HAP-1 (cell line): ENCODE measurements at places on chromosomes 7 and 10.

DNA sequence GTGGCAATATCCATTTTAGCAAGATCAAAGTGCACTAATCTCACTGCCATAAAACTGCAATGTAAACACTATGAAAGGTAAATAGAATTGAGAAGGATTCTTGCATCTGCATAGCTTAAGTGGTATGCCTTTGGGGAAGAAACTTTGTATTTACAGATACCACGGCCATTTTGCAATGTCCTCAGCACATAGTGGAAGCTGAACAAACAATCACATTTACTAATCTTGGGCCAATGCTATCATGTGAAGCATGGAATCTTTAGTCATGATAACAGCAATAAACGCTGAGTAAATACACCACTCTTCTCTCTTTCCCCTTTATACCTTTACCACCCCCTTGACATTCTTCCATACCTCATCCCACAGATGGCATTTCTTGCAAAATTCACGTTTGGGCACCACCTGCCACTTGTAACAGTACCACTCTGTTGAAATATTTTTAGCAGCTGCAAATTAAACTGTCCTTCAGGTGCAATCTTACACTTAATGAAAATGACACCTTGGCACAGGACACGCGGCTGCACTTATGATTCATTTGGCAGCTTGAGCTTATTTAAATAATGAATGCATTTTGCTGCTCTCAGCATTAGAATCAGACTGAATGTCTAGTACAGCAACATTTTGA, 171.8 kb downstream of the SEMA3A start:
- peak; percentile 61 for DNase-seq

DNA sequence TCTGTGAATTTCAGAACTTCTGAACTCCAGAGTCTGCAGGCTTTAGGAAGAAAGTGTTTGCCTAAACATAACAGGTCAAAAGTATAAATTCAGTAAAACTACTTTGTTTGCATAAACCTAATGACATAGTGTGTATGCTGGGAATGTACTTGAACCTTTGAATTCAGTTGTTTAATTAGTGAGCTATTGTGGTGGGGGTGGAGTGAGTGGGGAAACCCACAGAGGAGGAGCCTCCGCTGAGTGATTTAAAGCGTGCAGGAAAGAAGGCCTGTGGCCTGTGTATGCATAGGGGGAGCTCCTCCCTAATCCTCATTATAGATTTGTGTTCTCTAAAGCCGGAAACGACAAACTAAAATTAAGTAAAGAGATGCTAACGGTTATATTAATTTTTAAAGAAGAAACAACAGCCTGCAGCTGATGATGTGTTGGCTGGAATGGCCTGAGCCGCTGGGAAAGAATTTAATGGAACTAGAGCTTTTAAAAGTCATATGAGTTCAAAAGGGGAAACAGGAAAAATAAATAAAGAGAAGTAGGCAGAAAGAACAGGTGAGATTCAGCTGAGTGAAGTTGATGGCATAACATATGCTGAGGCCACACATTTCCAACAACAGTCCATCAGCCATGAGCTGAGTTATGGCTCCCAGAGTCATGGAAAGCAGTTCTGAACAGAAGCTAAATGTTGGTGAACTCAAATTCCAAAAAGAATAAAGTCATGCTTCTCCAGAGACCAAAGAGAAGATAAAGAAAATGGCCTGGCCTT, 595.0 kb downstream of the GRM8 start:
- DNase-seq: no peak

DNA sequence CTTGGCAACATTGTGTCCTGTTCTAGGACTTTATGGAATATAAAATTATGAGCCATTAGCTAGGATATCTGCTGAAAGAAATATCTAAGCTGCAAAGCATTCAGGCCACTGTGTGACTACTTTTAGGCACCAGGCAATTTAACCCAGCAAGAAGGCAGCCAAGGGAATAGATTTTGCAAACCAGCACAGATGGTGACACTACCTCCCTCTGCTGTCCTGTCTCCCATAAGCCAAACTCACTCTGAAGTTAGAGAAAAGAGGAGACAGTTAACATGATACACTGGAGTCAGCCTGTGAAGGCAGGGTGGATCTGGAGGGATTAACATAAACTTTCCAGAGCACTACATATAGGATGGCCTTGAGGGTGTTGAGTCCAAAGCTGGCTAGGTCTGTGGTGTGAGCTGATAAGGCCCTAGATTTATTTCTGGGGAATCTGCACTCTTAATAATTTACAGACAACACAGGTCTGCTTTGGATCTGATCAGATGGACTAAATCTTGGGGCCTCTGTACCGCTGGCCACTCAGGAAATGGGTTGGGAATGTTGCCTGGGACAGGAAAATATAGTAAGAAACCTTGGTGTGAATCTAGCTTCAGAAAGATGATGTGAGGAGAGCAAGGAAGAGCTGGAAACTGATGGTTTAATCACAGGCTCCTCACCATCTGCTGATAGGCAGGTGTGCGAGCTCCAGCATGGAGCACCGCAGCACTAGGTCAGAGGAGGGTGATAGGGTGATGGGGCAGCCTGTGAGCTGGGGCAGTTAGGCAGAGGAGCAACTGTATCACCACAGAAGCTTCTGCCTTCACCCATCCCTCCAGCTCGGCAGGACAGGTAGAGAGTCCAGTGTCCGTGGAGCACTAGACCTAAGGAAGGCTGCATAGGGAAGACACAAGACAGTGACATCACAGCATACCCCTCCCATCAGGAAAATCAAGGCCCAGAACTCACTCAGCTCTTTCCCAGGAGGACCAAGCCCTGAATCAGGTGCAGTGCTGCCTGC, 229.9 kb upstream of the PRSS1 start:
- DNase-seq: no peak

GRCh38 chr10:5775685-5776084, 37.5 kb downstream of the GDI2 start:
- DNase-seq: no peak

DNA sequence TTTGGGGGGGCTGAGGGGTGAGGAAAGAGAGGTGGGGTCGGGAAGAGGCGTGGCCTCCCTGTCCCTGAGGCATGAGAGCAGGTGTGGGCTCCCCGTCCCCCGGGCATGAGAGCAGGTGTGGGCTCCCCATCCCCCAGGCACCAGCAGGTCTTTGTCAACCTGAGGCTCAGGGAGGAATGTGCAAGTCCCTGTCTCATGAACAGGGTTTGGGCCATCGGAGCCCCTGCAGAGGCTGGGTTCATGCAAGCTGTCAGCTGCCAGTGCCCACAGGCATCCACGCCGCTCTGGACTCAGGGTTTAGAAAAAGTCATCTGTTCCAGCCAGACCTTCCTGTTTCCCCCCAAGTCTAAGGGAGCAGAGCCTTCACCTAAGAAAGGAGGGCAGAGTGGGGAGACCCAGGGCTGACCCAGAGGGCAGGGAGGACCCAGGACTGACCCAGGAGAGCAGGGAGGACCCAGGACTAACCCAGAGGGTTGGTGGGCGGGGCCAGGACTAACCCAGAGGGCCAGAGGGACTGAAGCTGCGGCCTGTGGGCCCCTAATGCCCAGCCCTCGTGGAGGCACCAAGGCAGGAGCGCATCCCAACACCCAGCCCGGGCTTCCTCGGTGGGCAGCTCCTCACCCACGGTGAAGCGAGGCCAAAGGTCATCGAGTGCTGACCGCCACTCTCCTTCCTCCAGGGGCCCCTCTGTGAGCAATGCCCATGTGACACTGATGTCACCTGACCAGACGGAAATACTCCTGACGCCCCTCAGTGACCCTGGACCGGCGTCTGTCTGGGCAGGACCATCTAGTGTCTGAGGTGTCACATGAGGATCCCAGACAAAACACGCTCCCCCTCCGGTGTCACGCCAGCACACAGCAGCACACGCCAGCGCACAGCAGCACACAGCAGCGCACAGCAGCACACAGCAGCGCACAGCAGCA, 28.9 kb upstream of the GPR146 start:
- no peak for DNase-seq

DNA sequence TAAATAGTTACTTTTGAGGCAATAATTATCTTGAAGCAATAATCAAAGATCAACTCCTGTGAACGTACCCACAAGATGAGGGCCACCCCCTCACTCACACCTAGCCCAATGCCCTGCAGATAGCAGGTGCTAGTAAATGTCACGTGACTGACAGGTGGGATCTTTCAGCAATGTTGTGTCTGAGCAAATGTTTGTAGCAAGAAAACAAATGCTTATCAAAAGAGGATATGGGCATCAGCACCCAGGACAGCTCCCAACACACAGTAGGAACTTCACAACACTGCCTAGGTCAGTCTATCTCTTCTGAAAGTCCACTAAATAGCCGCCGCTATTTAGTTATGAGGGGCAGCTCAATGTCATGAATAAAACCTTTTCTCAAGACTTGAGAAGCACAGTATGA, 120.8 kb upstream of the PDLIM1 start:
- no peak for DNase-seq

DNA sequence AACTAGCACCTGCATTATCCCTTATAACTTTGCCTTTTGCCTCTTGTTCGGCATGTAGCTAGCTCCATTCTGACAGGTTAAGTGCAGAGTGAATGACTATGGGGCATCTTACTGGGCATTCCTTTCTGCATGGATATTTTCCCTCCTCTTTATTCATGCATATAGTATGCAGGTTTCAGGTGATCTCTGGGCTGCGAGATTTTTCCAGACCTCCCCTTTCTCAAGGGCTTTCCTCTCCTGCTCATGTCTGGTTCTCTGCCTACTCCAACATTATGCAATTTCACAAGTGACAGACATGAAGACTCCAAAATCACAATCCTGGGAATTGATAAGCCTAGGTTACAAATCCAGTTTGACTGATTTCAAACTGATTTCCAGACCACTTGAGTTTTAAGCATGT, 503.8 kb downstream of the NXPH1 start:
- no peak for DNase-seq

DNA sequence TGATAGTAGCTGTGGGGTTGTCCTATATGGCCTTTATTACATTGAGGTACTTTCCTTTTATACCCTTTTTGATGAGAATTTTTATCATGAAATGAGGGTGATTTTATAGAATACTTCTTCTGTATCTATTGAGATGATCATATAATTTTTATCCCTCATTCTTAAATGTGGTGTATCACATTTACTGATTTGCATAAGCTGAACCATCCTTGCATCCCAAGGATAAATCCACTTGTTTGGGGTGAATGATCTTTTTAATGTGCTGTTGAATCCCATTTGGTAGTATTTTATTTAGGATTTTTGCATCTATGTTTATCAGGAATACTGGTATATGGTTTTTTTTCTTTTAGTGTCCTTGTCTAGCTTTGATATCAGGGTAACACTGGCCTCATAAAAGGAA, 84.5 kb upstream of the IL6 start:
- no peak for DNase-seq

- DNase-seq: no peak
These were observed 333.3 kb downstream of the PRPF18 start for GRCh38 chr10:13920031-13920430.

- no peak for DNase-seq
These were observed 18.4 kb downstream of the PPIA start for GRCh38 chr7:44814919-44815318.

DNA sequence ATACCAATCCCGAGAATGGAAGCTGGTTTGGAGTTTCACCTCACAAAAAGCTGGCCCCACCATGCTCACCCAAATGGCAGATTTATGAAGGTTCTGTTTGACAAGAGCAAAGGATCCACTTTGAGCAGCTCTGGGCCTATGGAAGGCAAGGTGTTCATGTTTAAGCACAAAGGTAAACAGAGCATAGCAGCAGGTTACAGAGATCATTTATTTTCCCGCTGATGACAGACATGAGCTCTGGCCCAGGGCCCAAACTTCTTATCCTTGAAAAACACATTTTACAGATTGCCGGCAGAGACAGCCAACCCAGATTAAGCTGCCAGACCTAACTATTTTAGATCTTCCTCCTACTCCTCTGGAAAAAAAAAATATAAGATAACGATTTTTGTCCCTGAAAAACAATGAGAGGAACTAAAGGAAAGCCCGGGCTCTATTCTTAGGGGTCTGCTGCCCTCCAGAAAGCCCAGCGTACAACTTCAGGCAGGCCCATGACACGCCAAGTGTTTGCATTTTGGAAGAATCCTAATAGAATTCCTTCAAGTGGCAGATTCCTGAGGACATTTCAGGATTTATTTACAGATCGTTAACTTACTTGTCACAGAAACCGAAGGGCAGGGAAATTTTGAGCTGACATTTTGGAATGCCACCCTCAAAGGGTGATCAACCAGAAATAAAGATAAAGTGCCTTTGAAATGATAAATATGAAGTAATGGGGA, 40.0 kb downstream of the SYPL1 start:
- DNase-seq: no peak

GRCh38 chr10:58989486-58990039, 186.9 kb upstream of the PHYHIPL start:
- no peak for DNase-seq

DNA sequence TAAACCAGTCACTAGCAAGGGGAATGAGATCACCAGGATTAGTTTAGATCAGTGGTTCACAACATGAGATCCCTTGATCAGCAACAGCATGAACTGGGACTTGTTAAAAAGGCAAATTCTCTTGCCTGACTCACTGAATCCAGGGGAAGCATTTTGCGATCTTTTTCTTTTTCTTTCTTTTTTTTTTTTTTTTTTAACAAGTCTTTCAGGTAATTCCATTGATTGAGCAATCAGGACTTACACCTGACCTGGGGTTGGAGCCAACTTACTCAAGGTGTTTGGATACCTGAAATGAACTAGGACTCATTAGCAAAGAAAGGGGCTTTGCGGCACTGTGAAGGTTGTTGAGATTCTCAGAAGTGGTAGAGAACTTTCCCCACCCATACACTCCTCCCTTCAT, 47.1 kb upstream of the PRR15 start:
- no peak for DNase-seq

GRCh38 chr7:128027485-128027980, 3.7 kb downstream of the LRRC4 start:
- peak; percentile 82 for DNase-seq

- DNase-seq: no peak
These were observed 96.7 kb upstream of the LAMB4 start for GRCh38 chr7:108226816-108227299.

GRCh38 chr7:128783143-128783861, 7.7 kb upstream of the OPN1SW start:
- peak; percentile 68 for DNase-seq

GRCh38 chr7:77461246-77461645, 45.1 kb upstream of the GSAP start:
- DNase-seq: no peak
